ENCODE measurements at places on chromosomes 4 and X.
A peak's percentile ranks its signal among the peaks of the same experiment; 100 is the strongest.

- DNase-seq: no peak
Measured at GRCh38 chr4:1052231-1052671, 40.8 kb downstream of the FGFRL1 start.

GRCh38 chrX:47638816-47639215 lies 9.1 kb upstream of the CFP start:
- no peak for DNase-seq

DNA sequence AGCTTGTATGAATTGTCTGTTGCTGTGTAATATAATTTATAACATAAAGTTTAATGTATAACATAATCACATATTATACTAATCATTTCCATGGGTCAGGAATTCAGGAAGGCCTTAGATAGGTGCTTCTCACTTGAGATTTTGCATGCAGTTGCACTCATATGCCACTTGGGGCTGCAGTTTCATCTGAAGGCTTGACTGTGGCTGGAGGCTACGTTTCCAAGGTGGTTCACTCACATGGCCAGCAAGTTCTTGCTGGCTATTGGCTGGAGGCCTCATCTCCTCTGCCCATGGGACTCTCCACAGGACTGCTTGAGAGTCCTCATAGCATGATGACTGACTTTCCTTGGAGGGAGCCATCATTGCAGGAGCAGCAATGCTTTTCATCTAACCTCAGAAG lies 53.4 kb upstream of the STX18 start:
- no peak for DNase-seq

- no peak for DNase-seq
Measured at GRCh38 chr4:64361399-64361740, 47.9 kb downstream of the TECRL start.

DNA sequence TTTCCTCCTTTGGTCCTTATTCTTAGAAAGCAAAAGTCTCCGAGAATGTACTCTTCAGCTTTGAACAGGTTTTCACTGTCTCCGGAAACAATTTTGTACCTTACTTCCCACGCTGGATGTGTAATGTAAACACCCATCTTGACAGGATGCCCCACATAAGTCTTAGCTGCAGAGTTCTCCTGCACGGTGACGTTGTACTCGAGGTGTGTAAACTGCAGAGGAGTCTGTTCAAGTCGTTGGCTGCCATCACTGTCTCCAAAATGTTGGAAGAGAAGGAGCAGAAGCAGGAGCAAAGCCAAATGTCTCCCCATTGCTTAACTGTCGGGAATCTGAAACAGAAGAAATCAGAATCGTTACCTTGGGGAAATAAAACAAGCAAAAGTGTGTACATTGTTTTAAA lies 14.1 kb downstream of the FAT1 start:
- no peak for DNase-seq

DNA sequence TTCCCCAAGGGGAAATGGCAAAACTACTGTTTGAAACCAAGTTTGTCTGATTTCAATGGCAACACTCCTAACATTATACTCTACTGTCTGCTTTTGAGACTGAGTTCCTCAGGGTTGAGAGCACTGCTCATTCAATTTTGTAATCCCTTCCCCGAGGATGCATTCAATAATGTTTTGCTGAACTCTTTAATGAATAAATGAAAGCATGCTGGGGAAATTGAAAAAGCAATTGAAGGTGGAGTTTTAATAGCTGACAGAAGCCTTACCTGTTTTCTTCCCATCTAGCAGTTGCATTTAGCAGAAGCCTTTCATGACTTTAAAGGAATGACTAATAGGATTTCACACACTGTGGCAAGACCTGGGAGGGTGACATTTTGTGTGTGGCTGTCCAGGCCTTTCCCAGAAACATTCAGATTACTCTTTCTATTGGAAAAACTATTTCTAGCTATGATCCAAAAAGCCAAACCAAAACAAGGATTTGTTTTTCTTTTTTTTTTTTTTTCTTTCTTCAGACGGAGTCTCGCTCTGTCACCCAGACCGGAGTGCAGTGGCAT lies 45.1 kb downstream of the DTHD1 start:
- no peak for DNase-seq

DNA sequence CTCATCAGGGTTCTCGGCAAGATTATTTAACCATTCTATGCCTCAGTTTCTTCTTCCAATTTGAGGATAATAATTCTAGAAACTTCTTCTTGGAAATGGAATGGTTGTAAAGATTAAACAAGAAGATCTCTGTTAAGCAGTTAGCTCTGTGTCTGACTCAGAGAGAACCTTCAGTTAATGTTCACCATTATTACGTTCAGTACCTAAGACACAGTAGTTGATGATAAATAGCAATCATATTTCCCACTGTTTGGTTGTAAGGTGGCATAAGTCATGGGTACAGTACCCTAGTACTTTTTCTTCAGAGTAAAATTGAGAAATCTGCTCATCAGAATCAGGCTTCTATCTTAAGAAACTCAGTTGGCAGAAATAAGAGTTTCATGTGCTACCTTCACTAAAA lies 366.5 kb upstream of the BOD1L1 start:
- DNase-seq: no peak

GRCh38 chr4:44535981-44536380 lies 87.4 kb upstream of the KCTD8 start:
- no peak for DNase-seq

DNA sequence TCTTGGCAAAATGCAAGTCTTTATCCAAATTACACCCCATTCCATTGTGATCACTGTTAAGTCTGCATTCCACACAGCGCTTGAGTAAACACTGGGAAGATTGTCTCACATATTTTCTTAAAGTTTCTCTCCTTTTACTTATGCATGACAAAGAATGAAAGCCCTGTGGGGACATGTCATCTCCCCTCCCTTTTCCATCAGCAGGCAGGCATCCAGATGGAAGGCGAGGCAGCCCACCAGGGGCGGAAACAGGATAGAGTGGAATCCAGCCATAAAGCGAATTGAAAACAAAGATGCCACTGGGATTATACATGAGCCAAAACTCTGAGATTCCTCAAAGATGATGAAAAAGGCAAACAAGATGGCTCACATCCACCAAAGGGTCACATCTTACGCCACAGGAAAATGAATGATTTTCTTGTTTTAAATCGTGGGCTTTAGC lies 78.2 kb downstream of the AFAP1 start:
- DNase-seq: no peak

- no peak for DNase-seq
Measured at GRCh38 chr4:165481053-165481835, 102.4 kb downstream of the CPE start.

- DNase-seq: no peak
Measured at GRCh38 chrX:9429767-9430166, 35.1 kb upstream of the TBL1X start.

GRCh38 chr4:177461606-177462005 lies 19.4 kb upstream of the AGA start:
- no peak for DNase-seq

- no peak for DNase-seq
Measured at GRCh38 chr4:144648042-144648441, 2.1 kb downstream of the HHIP start.

GRCh38 chr4:184596617-184597185 lies 52.5 kb downstream of the CASP3 start:
- DNase-seq: no peak

DNA sequence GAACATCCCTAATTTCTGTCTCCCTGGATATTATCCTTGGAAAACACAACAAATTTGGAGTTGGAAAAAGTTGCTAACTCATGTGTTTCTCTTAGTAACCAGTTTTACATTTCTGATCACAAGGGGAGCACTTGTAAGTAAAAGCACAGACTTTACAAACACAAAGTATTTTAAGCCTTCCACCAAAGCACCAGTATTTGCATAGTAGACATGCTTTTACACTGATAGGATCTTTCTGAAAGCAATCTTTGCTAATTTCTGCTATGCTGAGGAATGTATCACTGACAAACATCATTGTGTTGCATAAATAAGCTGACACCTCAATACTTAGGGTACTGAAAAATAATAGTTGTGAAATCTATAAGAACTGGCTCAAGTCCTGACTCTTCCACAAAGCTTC lies 100.6 kb downstream of the MID1 start:
- no peak for DNase-seq

- DNase-seq: no peak
Measured at GRCh38 chr4:118767109-118767508, 68.8 kb downstream of the SEC24D start.

- DNase-seq: no peak
Measured at GRCh38 chrX:110046001-110046400, 43.1 kb downstream of the TMEM164 start.

GRCh38 chr4:53697016-53697685 lies 105.9 kb upstream of the LNX1 start:
- no peak for DNase-seq

GRCh38 chr4:189912170-189912569 lies 28.5 kb upstream of the FRG1 start:
- DNase-seq: no peak

GRCh38 chr4:26217481-26217880 lies 103.3 kb upstream of the RBPJ start:
- no peak for DNase-seq

DNA sequence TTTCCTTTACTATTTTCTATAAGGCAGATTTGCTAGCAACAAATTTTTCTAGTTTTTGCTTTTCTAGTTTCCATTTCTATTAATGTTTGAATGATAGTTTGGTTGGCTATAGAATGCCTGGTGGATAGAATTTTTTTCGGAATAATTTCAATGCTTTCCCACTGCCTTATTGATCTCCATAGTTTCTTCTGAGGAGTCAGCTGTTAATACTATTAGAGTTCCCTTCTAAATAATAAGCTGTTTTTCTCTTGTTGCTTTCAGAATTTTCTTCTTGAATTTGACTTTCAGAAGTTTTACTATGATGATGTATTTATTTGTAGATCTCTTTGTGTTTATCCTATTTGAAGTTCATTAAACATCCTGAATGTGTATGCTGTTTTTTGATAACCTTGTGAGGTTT lies 91.8 kb downstream of the VSIG4 start:
- DNase-seq: no peak

- DNase-seq: no peak
Measured at GRCh38 chr4:41160856-41161255, 53.5 kb downstream of the APBB2 start.

DNA sequence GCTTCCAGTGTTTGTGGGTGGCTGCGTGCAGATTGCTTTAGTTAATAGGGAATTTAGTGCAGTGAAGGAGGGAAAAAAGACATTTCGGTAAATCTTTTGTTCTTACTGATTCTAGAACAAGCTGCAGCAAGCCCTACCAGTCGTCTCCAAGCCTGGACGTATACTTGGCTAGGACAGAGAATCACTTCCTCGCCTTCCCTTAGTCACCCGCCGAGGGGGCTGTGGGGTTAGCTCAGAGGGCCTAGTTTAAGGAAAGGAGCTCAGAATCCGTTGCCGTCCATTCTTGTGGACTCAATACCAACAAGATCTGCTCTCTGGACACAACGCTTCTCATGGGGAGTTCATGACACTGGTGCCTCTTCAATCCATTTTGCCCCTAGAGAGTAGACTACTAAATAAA lies 36.3 kb upstream of the FAT1 start:
- no peak for DNase-seq

GRCh38 chr4:130722361-130722760 lies 1626.4 kb downstream of the C4orf33 start:
- DNase-seq: no peak

GRCh38 chrX:22163326-22163725 lies 109.4 kb upstream of the CBLL2 start:
- no peak for DNase-seq

DNA sequence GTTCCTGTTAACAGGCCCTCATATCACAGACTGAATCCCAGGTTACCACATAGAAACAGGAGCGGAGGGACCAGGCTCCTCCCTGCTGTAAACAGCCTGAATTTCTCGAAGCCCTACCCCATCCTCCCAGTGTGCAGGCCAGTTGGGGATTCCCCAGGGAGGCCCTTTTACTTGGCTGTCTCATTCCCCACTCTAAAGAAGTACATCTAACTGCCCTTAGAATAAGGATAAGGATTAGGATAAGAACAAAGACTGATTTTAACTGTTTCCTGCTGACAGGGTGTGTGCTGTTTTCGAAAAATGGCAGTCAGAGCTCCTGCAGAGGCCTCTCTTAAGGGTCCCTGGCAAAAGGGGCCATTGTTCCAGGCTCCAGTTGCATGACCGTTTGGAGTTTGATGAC lies 133.7 kb downstream of the PAPSS1 start:
- no peak for DNase-seq

- DNase-seq: no peak
Measured at GRCh38 chrX:39805022-39805421, 292.7 kb downstream of the BCOR start.

- no peak for DNase-seq
Measured at GRCh38 chrX:2468261-2469195, 32.2 kb downstream of the DHRSX start.

- no peak for DNase-seq
Measured at GRCh38 chr4:5816101-5816500, 76.8 kb downstream of the CRMP1 start.

- DNase-seq: peak; percentile 80
Measured at GRCh38 chr4:26192899-26193869, 127.6 kb upstream of the RBPJ start.

GRCh38 chr4:85779165-85779564 lies 304.2 kb downstream of the ARHGAP24 start:
- no peak for DNase-seq

- no peak for DNase-seq
Measured at GRCh38 chrX:133994576-133994975, 9.2 kb upstream of the GPC3 start.

- no peak for DNase-seq
Measured at GRCh38 chr4:84433633-84434222, 65.4 kb downstream of the NKX6-1 start.

- no peak for DNase-seq
Measured at GRCh38 chr4:11002961-11003360, 318.4 kb upstream of the CLNK start.

DNA sequence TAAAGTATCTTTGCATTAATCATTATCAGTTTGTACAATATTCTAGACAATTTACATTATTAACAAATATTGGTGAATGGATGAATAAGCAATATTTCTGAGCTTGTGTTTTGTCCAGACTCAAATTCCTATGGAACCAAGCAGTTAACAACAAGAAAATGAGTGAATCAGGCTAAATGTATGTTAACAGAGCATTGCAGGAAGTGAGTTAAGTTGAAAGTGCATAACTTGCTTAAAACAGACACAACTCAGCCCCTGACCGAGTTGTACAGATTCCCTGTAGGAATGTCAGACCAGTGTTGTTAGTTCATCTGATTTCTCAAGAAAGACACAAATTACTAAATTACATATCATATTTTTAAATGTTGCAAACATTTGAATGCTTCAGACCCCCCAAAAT lies 23.7 kb upstream of the CSN1S1 start:
- DNase-seq: no peak
